ENCODE measurements at places on chromosomes 4 and X.

DNA sequence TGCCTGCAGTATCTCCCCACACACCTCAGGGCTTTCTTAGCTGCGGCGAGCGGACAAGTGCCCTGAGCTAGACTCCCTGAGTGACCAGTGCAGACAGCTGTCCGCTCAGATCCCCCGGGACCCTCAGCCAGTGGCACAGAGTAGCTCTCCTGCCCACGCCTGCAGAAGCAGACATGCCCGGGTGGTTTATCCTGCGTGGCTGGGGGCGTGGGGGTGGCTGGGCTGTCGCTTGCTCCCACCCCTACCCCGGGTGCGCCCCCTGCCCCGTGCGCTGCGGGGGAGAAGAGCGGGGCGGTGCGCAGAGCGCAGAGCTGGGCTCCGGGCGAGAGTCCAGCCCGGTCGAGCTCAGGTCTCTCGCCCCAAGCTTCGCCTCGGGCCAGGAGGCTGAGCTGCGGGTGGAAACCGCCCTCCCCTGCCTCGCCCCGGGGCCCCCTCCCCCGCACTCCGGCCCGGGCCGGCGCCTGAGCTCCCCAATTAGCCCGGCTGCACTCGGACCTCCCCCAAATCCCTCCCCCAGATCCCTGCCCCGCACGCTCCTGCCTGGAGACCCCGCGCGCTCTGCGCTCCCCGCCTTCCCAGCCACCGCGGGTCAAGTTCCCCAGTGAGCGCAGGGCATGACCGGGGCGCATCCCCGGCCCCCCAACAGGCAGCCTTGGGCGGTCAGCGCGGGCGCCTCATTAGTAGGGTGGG lies 11.7 kb upstream of the SHOX start:
- DNase-seq = no peak

- no peak for DNase-seq
Observed at GRCh38 chr4:124035364-124036041, 638.9 kb downstream of the SPRY1 start.

GRCh38 chr4:14868426-14869395 lies 133.6 kb upstream of the CPEB2 start:
- no peak for DNase-seq

GRCh38 chr4:122053186-122053585 lies 98.9 kb upstream of the BLTP1 start:
- DNase-seq = no peak

GRCh38 chr4:112520598-112521122 lies 4.7 kb upstream of the NEUROG2 start:
- no peak for DNase-seq
